ENCODE measurements at places on chromosomes 6 and 20.

- DNase-seq = no peak
Measured at GRCh38 chr6:46756469-46757213, 9.9 kb downstream of the ANKRD66 start.

- no peak for DNase-seq
Measured at GRCh38 chr20:48607544-48607865, 220.3 kb downstream of the PREX1 start.

DNA sequence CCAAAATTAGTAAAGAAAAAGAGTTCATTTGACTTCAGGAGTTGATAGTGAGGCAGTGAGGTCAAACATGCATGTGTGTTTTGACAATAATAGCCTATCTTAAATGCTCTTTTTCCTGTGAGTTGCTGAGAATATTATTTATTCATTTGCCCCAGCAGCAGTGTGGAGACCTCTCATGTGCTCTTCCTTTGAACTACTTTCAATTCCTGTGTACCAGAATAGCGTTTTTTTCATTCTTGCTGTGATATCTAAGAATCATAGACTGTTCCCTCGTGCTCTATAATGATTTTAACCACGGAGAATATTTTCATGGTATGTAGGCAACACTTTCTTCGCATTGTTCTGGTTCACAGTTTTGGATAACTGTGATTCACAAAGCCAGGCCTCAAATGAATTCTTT lies 5.2 kb downstream of the CDYL start:
- no peak for DNase-seq

DNA sequence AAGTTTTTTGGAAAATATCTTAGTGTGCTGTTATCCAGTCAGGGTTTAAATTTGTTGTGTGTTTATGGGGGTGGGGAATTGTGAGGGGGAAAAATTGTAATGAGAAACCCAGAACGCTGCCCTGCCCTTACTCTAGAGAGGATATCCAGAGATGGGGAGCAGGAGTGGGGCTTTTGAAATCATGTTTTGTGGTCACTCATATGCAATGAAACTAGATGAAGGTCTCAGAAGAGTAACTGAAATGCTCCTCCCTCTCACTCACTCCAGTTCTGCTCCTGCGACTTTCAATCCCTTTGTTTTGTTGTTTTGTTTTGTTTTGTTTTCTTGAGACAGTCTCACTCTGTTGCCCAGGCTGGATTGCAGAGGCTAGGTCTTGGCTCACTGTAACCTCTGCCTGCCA lies 100.0 kb downstream of the CRYBG1 start:
- DNase-seq = no peak

DNA sequence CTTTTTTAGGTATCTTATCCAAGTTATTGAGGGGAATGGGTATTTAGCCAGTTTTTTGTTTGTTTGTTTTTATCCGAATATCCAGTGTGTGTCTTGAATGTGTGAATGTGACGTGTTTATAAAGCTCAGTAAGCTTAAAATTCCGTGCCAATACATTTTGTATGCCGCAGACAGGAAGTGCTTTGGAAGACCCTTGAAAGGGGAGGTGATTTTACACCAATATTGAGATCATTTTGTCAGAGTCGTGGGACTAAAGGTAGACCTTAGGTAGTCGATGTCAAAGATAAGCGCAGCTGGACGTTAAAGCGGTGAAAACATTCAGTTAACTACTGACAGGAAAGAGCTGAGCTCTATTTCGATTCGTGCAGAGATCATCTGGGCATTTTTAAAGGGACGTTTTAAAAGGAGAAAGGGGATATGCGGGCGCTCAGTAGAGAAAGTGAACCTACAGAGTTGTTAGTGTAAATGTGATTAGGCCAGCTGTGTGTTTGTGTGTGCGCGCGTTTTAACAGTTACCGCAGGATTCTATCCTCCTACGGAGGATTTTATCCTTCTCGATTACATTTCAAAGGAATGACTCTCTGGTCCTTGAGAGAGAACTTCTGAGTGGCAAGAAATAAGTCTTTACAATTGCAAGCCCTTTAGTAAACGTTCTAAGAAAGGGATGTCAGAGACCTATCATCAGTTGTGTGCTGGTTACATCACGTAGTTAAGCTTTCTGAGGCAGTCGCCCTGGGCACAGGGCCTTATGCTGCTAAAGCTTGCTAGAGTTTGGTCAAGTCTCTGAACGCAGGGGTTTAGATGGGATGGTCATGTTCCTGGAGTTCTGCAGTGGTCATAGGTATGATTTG lies 625 bp upstream of the ECHDC1 start:
- DNase-seq = no peak

Measured in H54 (cell line).